H54 (cell line): ENCODE measurements at places on chromosomes 7 and 10.

- no peak for DNase-seq
These were observed 80.4 kb downstream of the PPP1R3C start for GRCh38 chr10:91552274-91553095.

- no peak for DNase-seq
These were observed 80.7 kb downstream of the SLC16A9 start for GRCh38 chr10:59628965-59629364.

DNA sequence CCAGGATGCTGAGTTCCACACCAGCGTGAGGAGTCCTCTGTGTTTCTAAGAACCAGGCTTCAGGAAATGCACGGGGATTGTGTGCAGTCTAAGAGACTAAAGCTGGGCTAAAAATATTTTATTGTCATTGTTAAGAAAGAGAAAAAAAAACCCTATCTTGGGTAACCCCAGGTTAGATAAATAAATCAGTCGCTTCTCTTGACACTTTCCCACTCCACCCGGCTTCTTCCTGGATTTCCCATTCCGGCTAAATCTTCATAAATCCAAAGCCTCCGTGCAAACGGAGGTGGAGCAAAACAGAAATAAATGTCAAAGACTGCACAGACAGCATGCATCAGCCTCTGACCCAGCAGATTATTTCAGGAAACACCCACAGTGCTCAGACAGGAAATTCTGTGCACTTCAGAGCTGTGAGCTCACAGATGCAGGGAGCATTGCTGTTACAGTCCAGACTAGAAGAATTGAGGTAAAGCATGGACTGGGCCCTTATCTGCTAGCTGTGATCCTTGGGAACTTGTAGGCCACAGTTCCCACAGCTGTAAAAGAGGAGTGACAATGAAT is 44.8 kb upstream of the GRID1 start:
- no peak for DNase-seq

DNA sequence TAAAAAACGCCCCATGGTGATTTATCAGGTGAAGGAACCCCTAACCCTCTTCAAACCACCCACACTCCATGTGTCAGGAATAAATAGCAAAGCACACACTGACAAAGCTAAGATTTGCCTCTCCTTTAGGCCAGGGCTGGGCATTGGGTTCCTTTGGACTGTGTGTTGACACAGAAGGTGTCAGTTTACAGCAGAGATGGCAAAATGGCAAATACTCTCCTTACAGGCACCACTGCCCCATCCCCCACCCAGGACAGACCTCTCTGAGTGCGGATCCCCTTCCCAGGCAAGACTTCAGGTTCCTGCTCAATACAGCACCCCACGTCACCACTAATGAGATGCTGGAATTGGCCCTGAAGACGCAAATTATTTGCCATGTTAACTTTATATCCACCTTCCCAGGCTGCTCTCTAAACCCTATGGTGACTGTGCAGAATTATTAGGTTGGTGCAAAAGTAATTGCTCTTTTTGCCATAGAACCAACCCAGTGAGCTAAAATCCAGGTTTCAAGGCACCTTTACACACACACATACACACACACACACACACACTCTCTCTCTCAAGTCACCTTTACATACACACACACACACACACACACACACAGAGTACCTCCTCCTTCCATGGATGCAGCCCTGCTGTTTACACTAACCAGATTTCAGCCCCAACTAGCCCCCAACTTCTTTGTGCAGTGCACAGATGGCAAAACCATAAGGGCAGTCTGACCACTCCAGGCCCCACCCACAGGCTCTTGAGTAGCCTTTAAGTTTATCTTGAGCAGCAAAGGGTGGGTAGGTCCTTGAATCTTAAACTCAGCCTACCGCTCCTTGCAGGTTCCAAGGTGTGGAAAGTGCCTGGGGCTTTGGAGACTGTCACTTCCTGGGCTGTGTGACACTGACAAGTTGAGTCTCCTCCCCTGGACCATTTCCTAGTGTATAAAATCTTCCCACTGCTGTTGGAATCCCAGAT is 4.0 kb upstream of the ZCCHC24 start:
- DNase-seq = no peak

DNA sequence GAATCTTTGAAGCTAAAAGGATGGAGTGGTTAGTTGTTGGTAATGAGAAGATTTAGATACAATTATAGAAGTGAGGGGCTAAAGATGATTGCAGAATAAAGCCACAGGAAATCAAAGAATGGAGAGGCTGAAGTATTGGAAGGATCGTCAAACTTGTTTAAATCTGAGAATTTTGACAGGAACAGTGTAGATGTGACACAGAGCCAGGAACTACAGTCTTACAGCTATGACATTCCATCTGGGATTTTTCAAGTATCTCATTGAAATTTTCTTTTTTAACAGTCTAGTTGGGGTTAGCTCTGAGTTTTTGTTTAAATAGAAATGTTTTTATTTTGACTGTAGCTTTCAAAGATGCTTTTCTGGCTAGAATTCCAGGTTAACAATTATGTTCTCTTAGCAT is 181.4 kb downstream of the NRG3 start:
- no peak for DNase-seq

- no peak for DNase-seq
These were observed 29.3 kb downstream of the ZMIZ1 start for GRCh38 chr10:79098061-79098460.

DNA sequence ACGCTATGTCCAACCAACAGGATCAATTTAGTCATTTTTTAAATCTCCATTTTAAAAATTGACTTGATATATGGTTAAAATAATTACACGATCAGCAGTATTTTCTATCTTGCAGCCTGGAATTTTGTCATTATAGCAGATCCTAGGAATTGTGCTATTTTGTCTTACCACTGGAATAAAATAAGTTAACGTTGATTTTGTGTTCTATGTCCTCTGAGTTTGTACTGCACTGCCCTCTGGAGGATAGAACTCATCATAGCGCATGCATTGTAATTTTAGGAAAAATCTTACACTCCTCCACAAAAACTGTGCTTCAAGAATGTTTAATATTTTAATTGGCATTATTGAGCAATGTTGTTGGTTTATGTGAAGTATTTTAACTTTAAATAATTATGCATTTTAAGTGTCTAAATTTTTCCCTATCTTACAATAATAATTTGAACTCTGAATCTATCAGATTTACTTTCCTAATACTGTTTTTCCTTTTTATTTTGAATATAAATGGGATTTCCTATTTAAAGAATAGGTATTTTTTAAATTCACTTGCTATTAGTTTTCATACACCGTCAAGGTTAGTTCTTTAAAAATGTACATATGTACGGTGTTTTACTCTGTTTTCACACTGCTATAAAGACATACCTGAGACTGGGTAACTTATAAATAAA is 220.1 kb downstream of the PPP1R3A start:
- DNase-seq = no peak

GRCh38 chr10:75803121-75803520 is 371.7 kb downstream of the LRMDA start:
- no peak for DNase-seq

GRCh38 chr10:69018613-69019012 is 30.0 kb downstream of the KIFBP start:
- DNase-seq = no peak

GRCh38 chr10:75544386-75544785 is 113.0 kb downstream of the LRMDA start:
- DNase-seq = no peak

GRCh38 chr10:129935867-129936152 is 28.3 kb downstream of the EBF3 start:
- no peak for DNase-seq

GRCh38 chr10:101235766-101236165 is 6.5 kb upstream of the LBX1 start:
- DNase-seq = no peak

DNA sequence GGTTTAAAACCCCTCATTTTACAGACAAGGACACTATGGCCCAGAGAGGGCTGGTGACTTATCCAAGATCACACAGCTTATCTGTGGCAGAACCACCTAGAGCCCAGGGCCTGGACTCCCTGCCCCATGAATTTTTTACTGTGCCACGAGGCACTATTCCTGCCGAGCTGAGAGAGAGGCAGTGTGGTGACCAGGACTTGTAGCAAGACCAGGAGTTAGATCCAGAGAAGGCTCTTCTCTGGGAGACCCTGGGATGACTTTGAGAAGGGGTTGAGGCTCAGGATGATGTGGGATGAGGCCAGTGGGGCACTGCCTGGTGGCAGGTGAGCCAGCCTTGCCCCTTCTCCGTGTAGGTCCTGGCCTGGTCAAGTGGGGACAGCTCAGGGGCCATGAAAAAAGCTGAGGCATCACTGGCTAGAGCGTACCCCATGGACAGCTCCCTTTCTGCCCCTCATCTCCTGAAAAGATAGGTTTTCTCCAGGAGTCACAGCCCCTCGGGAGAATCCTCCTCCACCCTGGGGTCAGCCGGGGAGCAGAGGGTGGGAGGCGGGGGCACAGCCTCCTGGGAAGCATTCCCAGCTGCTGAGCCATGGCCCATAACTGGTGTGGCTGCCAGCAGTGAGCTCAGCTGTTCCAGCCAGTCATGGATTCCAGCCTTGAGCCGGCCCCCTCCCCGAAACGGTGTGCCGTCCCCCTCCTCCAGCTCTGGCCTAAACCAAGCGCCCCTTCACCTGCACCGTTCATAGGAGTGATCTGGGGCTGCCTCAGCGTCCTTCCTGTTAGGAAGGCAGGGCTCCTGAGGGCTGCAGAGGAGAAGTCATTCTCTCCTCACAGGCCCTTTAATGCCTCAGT is 5.8 kb downstream of the FLNC start:
- no peak for DNase-seq
